ENCODE measurements at places on chromosomes 5 and 9. TPM values are rescaled to one million over a fixed set of nuclear protein-coding genes. Genes with fewer than 3 reads are reported as not detected.

Gene NR2F1
- total RNA-seq, result 55.4 TPM

Gene TPM2
- total RNA-seq, result 967 TPM

Gene EXD3
- total RNA-seq, result 14.0 TPM

Gene MEF2C
- total RNA-seq, result 14.1 TPM

Gene PHYHD1
- 18.7 TPM for total RNA-seq

Gene FGF1
- total RNA-seq, result 2.6 TPM

Gene TAF11L5
- total RNA-seq, result not detected

Gene CHD1
- total RNA-seq, result 35.3 TPM

Gene SLC34A1
- total RNA-seq, result not detected

Gene LCN12
- total RNA-seq, result not detected

Gene SNX24
- total RNA-seq, result 30.4 TPM

Gene RANBP17
- total RNA-seq, result 0.83 TPM

Gene STKLD1
- 1.2 TPM for total RNA-seq

Gene PCDHB10
- total RNA-seq, result 0.66 TPM

Gene SLCO4C1
- not detected for total RNA-seq

Gene FOXD4L3
- total RNA-seq, result not detected

Gene PCDHGA8
- 5.6 TPM for total RNA-seq

Gene FKTN
- total RNA-seq, result 53.1 TPM

Gene KIAA1191
- 134 TPM for total RNA-seq

Gene PGM5
- total RNA-seq, result 88.8 TPM

Gene SH2D3C
- not detected for total RNA-seq

Gene B4GALT7
- total RNA-seq, result 52.1 TPM

Gene SLC23A1
- not detected for total RNA-seq

Gene LCN6
- total RNA-seq, result not detected

Gene ZBED3
- 2.8 TPM for total RNA-seq

Gene MYMK
- total RNA-seq, result not detected

Gene TMOD1
- under 0.01 TPM for total RNA-seq

Gene HMMR
- 61.5 TPM for total RNA-seq

Gene BTNL3
- total RNA-seq, result not detected

Gene ACOT12
- 2.2 TPM for total RNA-seq

Gene SGCD
- 22.0 TPM for total RNA-seq

Data from smooth muscle cell of trachea (primary cell).